Stimulated activated CD8-positive, alpha-beta memory T cell treated with anti-CD3 and anti-CD28 coated beads, Interleukin-4, amount 100 ng/mL, for 4 hours (primary cell): ENCODE measurements at places on chromosomes 6 and 20.

DNA sequence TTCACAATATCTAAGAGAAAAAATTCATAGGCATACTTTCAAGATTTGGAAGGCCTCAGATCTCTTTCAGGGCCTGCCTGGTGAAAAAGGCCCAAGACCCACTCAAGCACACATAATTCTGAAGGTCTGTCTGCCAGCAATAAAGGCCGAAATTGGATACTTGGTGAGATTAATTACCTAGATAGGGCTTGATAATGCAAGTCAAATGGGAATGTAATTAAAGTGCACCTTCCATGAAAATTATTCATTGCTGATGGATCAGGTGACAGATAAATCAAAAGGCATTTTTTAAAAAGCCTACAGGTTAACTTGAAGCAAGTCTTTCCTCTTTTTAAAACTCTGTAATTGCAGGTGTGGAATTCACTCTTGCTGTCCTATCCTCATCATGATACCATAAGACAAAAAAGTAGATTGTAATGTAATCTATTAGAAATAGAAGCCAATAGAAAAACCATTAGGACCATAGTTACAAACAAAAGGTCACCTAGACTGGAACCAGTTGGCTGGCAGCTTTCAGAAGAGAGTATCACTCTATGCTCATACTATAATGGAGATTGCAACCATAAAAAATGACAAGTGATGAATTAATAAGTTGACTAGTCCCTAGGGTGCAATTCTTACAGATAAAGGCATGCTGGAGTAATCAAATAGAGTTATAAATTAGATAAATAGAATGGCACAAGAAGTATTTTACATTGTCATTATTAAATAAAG, 77.3 kb downstream of the EPHA7 start:
- DNase-seq: no peak

- no peak for DNase-seq
Measured at GRCh38 chr20:11919581-11919980, 1.9 kb downstream of the BTBD3 start.

DNA sequence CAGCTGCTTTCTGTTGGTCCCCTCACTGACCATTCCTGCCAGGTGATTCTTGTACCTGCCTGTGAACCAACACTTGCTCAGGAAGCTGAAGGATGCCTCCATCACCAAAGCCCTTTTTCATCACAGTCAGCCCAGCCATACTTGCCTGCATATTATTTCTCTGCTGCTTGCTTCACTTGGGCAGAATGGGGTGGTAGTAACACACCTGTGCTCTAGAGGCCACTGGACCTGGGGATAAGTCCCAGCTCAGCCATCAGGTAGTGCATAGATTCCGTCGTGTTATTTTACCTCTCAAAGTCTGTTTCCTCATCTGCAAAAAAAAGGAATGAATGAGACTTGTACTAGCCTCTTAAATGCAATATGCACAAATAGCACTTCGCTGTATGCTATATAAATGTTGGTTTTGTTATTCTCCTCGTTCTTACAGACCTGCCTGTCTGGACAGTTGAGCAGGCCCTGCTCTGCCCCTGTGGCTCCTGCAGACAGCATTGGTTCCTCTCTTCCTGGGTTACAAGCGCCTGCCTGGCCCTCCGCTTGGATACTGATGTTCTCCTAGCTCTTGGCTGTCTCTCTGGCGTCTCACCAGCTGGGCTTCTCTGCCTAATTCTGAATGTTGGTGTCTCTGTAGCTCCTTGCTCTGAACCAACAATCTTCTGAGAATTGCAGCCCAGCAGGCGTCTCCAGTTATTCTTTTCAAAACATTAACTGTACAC, 151.8 kb downstream of the UNC5CL start:
- DNase-seq: no peak

DNA sequence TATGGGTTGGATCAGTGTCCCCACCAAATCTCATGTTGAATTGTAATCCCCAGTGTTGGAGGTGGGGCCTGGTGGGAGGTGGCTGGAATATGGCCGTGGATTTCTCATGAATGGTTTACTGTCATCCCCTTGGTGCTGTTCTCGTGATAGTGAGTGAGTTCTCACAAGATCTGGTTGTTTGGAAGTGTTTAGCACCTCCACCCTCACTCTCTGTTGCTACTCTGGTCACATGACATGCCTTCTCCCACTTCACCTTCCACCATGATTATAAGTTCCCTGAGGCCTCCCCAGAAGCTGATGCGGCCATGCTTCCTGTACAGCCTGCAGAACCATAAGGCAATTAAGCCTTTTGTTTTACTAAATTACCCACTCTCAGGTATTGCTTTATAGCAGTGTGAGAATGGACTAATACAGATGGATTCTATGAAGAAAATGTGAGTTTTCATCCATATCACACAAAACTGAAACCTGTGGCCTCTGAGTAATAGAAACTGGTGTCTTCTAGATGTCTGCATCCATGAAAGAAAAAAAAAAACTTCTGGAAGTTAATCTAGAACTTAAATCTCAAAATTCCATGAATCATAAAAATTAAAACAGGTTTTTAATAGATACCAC, 39.3 kb downstream of the MBOAT1 start:
- no peak for DNase-seq

DNA sequence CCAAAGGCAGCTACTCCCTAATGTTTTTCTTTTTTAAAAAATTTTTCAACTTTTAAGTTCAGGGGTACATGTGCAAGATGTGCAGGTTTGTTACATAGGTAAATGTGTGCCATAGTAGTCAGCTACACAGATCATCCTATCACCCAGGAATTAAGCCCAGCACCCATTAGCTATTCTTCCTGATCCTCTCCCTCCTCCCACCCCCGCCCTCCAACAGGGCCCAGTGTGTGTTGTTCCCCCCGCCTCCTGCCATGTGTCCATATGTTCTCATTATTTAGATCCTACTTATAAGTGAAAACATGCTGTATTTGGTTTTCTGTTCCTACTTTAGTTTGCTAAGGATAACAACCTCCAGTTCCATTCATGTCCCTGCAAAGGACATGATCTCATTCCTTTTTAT, 12.4 kb downstream of the TRIM15 start:
- DNase-seq: no peak

DNA sequence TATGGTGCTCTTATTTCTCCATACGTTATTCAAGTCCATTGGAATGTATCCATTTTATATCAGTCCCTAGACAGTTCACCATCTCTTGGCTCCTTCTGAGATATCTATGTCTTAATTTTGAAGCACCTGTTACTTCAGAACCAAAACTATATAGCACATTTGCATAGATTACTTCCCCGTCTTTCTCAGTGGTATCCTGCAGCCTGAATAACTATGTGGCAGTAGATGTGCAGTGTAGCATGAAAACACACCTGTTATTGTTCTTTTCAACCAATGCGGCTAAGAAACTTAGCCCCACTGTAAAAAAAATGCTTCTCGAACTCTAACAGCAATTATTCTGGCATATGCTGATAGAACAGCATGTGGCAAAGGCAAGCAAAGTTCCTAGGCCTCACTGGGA, 1184.4 kb upstream of the ADGRB3 start:
- no peak for DNase-seq

DNA sequence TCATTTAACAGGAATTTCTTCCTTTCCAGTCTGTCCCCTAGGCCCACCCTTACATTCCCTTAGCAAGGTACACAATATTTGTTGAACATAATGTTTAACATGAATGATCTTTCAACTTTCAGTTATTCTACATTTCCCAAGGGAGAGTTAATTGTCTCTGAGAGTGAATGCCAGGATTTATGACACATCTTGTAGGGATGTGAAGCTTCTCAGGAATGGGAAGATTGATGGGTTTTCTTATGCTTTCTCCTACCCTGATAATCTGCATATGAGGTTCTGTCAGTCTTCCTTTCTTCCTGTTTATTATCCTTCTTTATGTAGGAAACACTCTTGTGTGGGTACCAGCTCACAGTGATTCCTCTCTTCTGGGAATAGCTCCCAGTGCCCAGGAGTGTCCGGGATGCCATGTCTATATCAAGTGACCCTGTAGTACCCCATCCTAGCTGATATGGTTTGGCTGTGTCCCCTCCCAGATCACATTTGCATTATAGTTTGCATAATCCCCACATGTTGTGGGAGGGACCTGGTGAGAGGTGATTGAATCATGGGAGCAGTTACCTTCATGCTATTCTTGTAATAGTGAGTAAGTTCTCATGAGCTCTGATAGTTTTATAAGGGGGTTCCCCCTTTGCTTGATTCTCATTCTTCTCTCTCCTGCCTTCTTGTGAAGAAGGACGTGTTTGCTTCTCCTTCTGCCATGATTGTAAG, 7.1 kb upstream of the FYN start:
- no peak for DNase-seq

GRCh38 chr6:168181316-168181715, 102.3 kb upstream of the FRMD1 start:
- no peak for DNase-seq

GRCh38 chr6:78831492-78831891, 35.9 kb upstream of the IRAK1BP1 start:
- DNase-seq: no peak

- DNase-seq: no peak
Measured at GRCh38 chr6:131755597-131755996, 44.8 kb upstream of the CTAGE9 start.

DNA sequence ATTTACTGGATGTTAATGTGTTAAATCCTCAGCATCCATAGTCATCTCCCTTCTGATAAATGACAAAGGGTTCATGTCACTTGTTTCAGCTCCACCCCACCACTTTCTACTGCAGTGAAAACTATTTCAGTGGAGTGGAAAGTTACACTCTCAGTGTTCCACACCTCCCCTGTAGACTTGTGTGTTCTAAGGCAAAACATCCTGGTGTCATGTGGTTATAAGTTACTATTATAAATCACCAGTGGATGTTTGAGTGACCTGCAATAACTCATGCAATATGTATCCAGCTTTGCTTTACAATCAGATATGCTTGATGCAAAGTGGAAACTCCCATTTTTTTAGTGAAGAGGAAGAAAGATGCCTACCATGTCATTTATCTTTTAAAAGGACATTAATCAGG, 82.1 kb upstream of the LTV1 start:
- no peak for DNase-seq

- no peak for DNase-seq
Measured at GRCh38 chr6:50724381-50725124, 11.2 kb downstream of the TFAP2D start.

DNA sequence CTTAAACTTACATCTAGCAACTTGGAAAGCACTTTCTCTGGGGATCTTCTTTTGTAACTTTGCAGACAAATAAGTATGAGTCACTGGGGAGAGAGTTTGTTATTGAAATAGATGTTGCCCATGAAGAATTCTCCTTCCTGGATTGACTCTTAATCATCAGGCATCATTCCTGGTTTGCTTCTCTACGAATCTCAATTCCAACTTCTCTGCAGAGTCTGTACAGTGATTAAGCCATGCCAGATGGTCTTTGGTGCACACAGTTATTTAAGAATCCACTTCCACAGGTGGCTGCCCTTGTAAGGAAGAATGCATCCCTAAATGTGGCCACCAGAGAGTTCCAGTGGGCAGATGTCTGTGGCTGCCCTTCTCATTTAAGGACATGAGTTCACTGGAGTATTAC, 25.7 kb downstream of the MYCT1 start:
- no peak for DNase-seq

DNA sequence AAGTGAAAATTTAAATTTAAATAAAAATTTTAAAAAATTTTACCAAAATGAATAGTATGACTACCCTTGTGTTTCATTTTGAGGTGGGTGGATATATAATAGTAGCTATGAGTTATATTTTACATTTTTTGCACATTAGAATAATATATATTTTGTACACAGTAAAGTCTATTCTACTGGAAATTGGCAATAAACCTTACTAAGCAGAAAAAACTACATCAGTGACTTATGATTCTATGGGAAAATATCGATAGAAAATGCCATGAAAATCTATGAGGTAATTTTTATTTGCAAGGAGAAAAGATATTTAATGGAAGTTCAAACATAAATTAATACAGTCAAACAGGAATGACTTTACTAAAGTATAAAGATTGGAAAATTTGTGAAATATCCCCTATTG, 2.8 kb upstream of the TSPYL4 start:
- DNase-seq: no peak

DNA sequence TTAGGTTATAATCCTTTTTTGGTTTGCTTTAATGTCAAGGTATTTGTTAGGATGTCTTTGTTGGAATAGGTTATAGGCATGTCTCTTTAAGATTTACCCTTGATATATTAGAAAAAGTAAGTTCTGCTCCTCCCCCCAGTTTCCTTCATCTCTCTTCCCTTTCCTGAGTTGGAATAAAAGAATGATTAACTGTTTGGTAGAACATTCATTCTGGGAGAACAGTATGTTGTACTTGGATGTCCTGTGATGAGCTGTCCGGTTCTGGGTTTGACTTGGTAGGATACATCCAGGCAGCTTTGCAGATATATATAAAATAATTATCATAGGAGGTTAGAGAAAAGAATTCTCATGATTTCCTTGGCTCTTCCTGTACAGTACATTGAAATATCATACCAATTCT, 199.6 kb upstream of the RREB1 start:
- no peak for DNase-seq

DNA sequence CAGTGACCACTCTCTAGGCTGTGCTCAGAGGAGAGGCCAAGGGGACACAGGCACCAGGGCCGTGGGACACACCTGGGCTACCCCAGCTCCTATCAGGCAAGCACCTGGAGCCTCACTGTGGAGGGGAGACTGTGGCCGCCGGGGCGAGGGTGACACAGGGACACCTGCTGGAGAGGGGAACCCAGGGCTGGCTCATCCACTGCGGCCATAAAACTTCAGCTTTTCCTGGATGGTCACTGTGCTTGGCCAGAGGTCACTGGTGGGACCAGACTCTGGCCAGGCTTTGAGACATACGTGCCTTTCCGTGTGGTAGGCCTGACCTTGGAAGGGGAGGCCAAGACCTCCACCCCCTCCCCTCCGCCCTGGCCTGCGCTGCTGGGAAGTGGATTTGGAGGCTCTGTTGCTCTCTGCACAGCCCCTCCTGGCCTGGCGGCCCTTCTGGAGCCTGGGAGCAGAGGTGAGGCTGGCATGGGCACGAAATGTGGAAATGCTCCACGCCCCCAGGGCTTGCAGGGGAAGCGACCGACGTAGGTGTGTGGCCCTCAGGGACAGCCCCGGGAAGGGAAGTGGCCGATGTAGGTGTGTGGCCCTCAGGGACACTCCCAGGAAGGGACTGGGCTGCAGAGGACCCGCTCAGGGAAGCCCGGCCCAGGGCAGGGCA, 42.9 kb upstream of the BHLHE23 start:
- DNase-seq: no peak

DNA sequence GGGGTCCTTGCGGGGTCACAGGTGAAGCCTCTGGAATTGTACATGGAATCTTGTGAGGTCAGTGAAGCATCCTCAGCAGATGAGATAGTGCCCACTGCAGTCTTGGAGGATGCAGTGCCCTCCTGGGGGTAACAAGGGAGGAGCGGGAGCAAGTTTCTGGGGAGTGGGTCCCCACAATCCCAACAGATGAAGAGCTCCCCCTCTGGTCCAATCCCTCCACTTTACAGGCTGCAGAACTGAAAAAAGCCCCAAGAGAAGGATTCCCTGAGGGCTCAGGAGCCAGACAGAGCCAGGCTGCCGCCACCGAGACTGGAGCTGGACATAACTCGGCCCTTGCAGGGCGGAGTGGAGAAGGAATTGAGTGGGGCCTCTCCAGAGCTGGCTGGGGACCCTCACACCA, 52.4 kb downstream of the TTI1 start:
- no peak for DNase-seq
